Stimulated activated CD8-positive, alpha-beta memory T cell treated with anti-CD3 and anti-CD28 coated beads, Interleukin-2, amount 100 ng/mL, for 1 hour (primary cell): ENCODE measurements at places on chromosomes 4 and X.

DNA sequence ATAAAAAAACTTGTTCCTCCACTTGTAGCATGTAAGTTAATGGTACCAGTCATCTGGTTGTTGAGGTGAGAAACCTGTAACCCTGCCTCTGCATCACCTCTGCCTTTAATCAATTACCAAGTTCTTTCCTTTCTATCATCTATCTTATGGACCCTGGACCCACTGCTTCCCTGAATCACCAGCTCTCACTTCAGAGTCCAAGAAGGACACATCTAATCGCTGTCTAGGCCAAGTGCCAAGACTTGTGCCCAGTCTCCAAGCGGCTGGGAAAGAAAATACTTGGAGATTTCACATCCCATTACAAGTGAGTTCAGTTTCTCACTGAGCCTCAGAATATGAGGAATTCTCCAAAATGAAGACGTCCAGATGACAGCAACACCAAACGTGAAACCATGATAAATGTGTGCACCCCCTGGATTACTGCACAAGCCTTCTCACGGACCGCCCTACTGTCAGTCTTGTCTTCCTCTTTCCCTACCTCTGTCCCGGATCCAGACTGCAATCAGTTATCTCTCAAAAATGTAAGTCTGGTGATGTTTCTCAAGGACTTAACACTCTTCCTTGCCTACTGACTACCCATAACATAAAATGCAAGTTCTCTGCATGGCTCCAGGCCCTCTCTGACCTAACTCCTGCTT, 10.4 kb downstream of the PALLD start:
- no peak for DNase-seq

- no peak for DNase-seq
These were observed 283.6 kb downstream of the CFAP299 start for GRCh38 chr4:80619070-80619674.

- DNase-seq, result no peak
These were observed 19.0 kb downstream of the GAB3 start for GRCh38 chrX:154731881-154732280.

GRCh38 chrX:84415140-84415539, 87.1 kb downstream of the HDX start:
- no peak for DNase-seq

GRCh38 chr4:160265836-160266235, 1163.0 kb downstream of the RAPGEF2 start:
- DNase-seq, result no peak
